ENCODE measurements at places on chromosomes 16 and 17.

- no peak overlapping the region for H3K4me3 ChIP-seq
- DNase-seq: no peak
- H3K27ac ChIP-seq: peak overlapping the region; percentile 56
- peaks cover 95% of the 10 kb centered on the region for H3K36me3 ChIP-seq
- H3K4me1 ChIP-seq: peaks cover 49% of the 10 kb centered on the region
Observed at GRCh38 chr16:53465606-53466280, 31.5 kb downstream of the RBL2 start.

- H3K27ac ChIP-seq: no peak overlapping the region
- no peak for DNase-seq
- no peaks in the 10 kb centered on the region for H3K4me1 ChIP-seq
- no peak overlapping the region for H3K4me3 ChIP-seq
Observed at GRCh38 chr16:76724181-76724580, 447.0 kb downstream of the CNTNAP4 start.

- no peak overlapping the region for H3K27ac ChIP-seq
- H3K4me1 ChIP-seq: peaks cover 3% of the 10 kb centered on the region
- H3K4me3 ChIP-seq: no peak overlapping the region
Observed at GRCh38 chr16:66354034-66354909, 12.2 kb upstream of the CDH5 start.

DNA sequence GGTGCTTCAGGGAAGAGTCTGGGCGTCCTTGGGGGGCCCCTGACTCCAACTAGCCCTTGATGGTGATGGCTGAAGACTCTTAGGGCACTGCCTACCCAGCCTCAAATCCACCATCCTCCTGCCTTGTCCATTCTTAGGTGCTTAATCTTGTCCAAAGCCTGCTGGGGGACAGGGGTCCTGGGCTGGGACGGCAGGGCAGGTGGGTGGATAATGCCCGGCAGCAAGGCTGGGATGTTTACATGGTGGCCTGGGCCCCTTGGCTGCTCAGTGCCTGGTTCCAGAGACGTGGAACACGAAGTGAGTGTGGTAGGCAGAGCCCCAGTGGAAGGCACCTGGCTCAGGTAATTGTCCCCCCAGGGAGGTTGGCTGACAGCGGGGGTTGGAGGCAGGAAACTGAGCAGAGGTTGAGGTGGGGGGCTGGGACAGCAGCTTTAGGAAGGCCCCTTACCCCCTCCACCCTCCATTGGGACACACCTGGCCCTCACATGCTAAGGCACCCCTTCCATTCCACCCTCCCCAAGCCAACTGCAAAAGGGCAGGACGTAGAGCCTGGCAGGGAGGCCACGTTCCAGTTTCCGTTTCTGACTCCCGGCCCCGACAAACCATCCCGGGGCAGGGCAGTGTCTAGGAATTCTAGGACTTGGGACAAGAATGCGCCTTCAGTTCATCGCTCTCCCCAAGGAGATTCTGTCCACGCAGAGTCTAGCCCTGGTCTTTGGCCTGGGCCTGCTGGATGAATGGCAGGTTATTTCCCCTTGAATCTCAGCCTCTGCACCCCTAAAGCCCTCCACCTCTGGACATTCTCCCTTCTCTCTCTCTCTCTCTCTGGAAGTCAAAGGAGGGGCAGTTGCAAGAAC lies 1.9 kb downstream of the FOXJ1 start:
- H3K36me3 ChIP-seq: no peaks in the 10 kb centered on the region
- H3K27me3 ChIP-seq: peaks cover 6% of the 10 kb centered on the region
- H3K4me1 ChIP-seq: peaks cover 46% of the 10 kb centered on the region

DNA sequence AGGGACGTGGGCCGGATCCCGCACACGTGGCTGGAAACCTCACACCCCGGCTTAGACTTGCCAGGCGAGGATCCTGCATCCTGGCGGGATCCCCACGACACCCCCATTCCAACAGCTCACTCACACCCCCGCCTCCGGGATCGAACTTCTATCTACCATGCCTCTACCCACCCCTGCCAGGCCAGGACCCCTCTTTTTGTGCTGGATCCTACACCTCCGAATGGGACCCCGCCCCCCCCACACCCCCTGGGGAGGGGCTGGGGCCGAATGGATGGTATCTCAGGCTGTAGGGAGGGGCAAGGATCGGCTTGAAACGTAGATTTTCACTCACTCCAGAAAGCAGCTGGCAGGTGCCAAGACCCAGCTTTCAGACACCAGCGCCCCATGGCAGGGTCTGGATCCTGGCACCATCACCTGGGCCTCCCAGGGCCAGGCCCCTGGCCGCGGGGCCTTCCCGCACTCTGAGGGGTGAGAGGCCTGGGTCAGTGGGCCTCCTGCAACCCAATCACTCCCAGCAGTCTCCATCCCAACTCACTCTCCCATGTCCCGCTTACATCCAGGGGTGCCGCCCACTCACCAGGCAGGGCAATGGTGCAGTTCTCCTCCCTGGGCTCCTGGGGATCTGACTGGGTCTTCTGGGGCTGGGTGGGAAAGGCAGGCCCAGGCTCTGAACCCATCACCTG lies 6.7 kb downstream of the PRSS36 start:
- peak overlapping the region; percentile 23 for H3K4me3 ChIP-seq
- no peaks in the 10 kb centered on the region for H3K36me3 ChIP-seq
- H3K4me1 ChIP-seq: peaks cover 14% of the 10 kb centered on the region
- no peaks in the 10 kb centered on the region for H3K27me3 ChIP-seq

GRCh38 chr17:81059026-81059425 lies 24.1 kb downstream of the BAIAP2 start:
- DNase-seq: no peak
- H3K27me3 ChIP-seq: no peaks in the 10 kb centered on the region
- no peak overlapping the region for H3K27ac ChIP-seq
- H3K4me3 ChIP-seq: no peak overlapping the region
- H3K36me3 ChIP-seq: no peaks in the 10 kb centered on the region
- H3K4me1 ChIP-seq: peaks cover 11% of the 10 kb centered on the region

DNA sequence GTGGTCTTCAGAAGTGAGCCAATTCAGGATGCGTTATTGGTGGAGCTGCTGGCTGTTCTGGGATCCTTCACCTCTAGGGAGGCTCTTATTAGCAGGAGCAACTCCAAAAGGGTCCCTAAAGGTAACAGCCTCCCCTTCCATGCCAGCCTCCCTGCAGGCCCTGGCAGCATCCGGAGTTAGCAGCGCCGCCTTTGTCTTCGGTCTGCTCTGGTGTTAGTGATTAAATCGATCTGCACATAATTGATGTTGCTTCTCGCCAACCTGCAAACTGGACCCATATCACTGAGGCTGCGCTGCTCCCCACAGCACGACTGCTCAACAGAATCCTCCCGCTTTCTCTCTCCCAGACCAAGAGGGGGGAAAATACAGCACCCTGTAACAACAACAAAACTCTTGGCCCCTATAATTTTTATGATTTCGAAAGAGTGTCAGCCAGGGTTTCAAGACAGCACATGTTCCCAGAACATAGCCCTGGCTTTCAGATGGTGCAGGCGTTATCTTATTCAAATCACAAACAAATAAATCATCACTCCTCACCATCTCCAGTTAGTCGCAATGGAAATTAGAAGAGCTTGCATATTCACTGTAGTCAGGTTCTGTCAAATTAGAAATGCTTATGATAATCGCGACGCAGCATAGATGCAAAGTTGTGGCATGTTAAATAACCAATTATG lies 76.0 kb downstream of the IRX3 start:
- peaks cover 8% of the 10 kb centered on the region for H3K27me3 ChIP-seq
- DNase-seq: no peak
- no peaks in the 10 kb centered on the region for H3K36me3 ChIP-seq
- no peaks in the 10 kb centered on the region for H3K4me1 ChIP-seq
- no peak overlapping the region for H3K27ac ChIP-seq
- no peak overlapping the region for H3K4me3 ChIP-seq

- peaks cover 2% of the 10 kb centered on the region for H3K4me1 ChIP-seq
- peaks cover 4% of the 10 kb centered on the region for H3K27me3 ChIP-seq
- H3K27ac ChIP-seq: no peak overlapping the region
- no peak for DNase-seq
Observed at GRCh38 chr16:81810894-81811538, 31.9 kb downstream of the PLCG2 start.

DNA sequence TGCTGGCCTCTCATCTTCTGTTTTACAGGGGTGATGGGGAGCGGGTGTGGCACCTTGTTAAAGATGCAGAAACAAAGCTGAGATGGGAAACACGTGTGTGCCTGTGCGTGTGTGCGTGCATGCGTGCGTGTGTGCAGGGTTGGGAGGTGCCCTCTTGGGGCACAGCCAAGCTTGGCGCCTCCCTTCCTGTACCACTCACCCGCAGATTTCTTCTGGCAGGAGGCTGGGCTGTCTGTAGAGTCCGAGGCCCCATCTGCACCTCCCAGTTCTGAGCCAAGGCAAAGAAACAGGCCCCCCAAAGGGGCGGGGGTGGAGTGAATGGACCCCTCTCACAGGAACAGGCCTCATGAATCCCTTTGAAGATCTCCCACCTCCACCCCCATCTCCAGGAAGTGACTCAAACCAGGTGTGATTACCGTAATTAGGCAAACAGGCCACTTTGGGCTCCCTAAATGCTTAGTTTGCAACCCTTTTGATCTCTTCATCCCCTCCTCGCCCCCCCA lies 20.9 kb downstream of the TNS4 start:
- no peaks in the 10 kb centered on the region for H3K36me3 ChIP-seq
- H3K4me1 ChIP-seq: peaks cover 69% of the 10 kb centered on the region
- no peaks in the 10 kb centered on the region for H3K27me3 ChIP-seq

GRCh38 chr16:88837806-88838205 lies 18.9 kb downstream of the GALNS start:
- H3K27ac ChIP-seq: no peak overlapping the region
- no peaks in the 10 kb centered on the region for H3K27me3 ChIP-seq
- no peak for DNase-seq
- H3K4me3 ChIP-seq: no peak overlapping the region

- H3K27me3 ChIP-seq: peaks cover 31% of the 10 kb centered on the region
- no peaks in the 10 kb centered on the region for H3K36me3 ChIP-seq
- DNase-seq: no peak
- H3K4me3 ChIP-seq: no peak overlapping the region
Observed at GRCh38 chr17:6186998-6187397, 116.8 kb downstream of the WSCD1 start.

DNA sequence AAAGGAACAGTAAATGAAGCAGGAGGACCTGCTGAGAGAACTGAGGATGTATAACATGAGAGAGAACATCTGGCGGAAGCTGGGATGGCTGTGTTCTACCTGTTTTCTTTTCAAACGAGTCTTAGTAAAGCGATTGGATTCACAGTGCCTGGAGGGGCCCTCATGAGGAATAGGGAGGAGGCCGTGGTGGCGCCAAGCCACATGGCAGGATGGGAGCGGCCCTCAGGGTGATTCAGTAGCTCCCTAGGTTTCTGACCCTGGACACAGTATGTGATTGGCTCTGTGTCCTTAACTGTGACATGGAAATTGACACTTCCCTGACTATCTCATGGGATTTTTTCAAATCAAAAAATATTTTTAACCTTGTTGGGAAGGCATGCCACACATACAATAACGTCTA lies 32.1 kb downstream of the USP43 start:
- no peak for DNase-seq
- H3K4me3 ChIP-seq: no peak overlapping the region
- H3K36me3 ChIP-seq: peaks cover 3% of the 10 kb centered on the region
- H3K27ac ChIP-seq: peak overlapping the region; percentile 12
- peaks cover 13% of the 10 kb centered on the region for H3K4me1 ChIP-seq

DNA sequence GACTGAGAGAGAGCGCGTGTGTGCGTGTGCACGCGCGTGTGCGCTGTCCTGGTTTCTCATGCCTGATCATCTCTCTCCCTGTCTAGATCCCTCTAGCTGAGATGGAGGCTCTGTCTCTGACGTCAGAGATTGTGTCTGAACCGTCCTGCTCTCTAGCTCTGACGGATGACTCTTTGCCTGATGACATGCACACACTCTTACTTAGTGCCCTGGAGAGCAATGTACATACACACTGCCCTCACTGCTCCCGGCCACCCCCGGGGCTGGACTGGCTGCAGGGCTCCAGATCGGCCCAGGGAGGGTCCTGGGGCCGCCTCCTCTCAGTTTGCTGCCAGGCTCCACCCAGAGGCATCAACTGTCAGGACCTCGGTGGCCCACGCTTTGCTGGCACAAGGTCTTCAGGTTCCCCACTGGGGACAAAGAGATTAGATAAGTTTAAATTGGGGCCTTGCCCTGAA lies 13.1 kb upstream of the ABCC3 start:
- no peaks in the 10 kb centered on the region for H3K36me3 ChIP-seq
- no peak overlapping the region for H3K4me3 ChIP-seq
- peaks cover 38% of the 10 kb centered on the region for H3K27me3 ChIP-seq
- H3K4me1 ChIP-seq: no peaks in the 10 kb centered on the region
- DNase-seq: no peak

GRCh38 chr16:76464955-76465620 lies 187.9 kb downstream of the CNTNAP4 start:
- no peak overlapping the region for H3K27ac ChIP-seq
- H3K4me1 ChIP-seq: no peaks in the 10 kb centered on the region
- no peak for DNase-seq
- H3K27me3 ChIP-seq: no peaks in the 10 kb centered on the region
- no peaks in the 10 kb centered on the region for H3K36me3 ChIP-seq
- H3K4me3 ChIP-seq: no peak overlapping the region

DNA sequence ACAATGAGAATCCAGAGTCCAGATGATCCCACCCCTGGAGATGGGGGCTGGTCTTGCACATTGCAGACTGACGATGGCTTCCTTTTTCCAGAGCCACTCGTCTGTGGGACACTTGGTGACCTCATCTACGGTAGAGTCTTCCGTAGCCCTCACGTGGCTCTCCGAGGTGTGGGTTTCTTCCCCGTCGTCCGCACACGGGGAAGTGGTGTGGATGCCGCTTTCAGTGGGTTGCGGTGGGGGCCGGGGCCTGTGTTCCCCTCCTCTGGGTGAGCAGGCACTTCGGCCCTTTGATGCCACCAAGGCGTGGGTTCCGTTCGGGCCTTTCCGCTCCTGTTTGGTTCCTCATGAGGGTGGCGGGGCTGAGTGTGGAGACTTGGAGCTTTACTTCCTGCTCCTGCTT lies 21.4 kb downstream of the BAIAP2 start:
- no peaks in the 10 kb centered on the region for H3K27me3 ChIP-seq
- DNase-seq: no peak
- H3K4me3 ChIP-seq: no peak overlapping the region
- H3K4me1 ChIP-seq: peaks cover 5% of the 10 kb centered on the region
- no peaks in the 10 kb centered on the region for H3K36me3 ChIP-seq

DNA sequence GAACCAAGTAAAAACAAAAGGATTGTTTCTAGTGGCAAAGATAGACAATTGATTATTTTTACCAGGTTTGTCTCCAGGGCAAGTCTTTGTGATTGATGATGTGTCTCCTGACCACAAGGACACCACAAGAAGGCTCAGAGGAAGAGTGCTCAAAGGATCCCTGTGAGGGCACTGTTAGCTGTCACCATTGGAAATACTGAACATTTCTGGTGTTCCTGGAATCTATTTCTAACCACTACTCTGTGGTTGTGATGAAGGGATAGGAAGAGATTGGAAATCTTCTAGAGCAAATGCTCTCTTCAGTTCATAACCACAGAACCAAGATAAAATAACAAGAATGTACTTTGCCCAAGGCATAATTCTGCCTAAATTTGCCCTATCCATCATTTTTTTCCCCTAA lies 15.3 kb downstream of the RNF43 start:
- H3K4me1 ChIP-seq: peaks cover 14% of the 10 kb centered on the region
- peak overlapping the region; percentile 12 for H3K27ac ChIP-seq
- H3K4me3 ChIP-seq: no peak overlapping the region
- H3K36me3 ChIP-seq: no peaks in the 10 kb centered on the region

All from activated T-cell treated with anti-CD3 and anti-CD28 coated beads, Interleukin-2, amount 50 U/mL, for 24 hours (primary cell).